ENCODE measurements at places on chromosomes 5 and 9.

- no peak for DNase-seq
Observed at GRCh38 chr9:100865648-100866047, 162.9 kb upstream of the PLPPR1 start.

DNA sequence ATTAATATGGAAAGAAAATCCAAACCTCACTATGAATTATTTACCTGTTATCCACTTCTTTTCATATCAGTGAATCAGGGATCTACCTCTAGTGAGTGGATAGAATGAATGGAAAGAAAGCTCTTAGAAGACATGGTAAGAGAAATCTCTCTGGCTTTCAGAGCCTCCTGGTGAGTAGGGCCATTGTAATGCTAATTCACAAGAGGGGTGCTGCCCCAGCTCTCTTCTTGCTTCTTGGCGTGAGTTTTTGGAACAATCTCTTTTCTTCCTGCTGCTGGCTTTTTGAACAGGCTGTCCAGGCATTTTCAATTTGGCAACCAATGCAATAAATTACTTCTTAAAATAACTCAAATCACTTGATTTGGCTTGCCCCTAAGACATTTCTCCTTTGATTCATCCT is 49.9 kb upstream of the KCNN2 start:
- no peak for DNase-seq

- no peak for DNase-seq
Observed at GRCh38 chr5:116747881-116748280, 173.3 kb upstream of the SEMA6A start.

GRCh38 chr5:172380987-172381643 is 73.2 kb downstream of the SH3PXD2B start:
- no peak for DNase-seq

DNA sequence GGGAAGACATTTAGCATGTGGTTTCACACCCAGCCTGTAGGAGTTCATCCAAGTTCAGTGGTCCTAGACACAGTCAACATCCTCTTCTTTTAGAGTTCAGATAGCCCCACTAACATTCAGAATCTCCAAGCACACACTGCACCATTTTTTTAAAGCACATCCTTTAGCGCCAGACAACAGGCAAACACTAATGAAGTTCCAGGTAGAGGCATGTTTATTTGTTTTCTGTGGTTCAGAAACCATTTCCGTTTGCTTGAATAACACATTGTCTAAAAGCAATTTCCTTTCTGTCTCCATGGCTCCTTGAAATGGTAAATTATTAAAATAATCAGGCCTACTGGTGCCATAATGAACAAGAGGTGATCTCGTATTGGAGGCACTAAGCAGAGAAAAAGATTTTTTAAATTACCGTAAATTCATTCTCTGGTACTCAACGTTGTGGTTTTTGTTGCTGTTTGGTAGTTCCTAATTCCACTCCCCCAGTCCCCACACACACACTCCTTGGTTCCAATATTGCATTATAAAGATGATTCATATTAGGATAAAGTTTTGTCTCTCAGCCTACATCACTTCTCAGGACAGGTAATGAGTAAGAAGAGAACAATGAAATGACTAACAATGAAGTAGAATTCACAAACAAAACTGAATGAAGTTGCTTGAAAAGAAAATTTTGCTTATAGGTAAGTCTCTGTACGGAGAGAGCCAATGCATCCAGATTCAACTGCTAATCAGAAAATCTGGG is 153.1 kb downstream of the PCSK1 start:
- no peak for DNase-seq

DNA sequence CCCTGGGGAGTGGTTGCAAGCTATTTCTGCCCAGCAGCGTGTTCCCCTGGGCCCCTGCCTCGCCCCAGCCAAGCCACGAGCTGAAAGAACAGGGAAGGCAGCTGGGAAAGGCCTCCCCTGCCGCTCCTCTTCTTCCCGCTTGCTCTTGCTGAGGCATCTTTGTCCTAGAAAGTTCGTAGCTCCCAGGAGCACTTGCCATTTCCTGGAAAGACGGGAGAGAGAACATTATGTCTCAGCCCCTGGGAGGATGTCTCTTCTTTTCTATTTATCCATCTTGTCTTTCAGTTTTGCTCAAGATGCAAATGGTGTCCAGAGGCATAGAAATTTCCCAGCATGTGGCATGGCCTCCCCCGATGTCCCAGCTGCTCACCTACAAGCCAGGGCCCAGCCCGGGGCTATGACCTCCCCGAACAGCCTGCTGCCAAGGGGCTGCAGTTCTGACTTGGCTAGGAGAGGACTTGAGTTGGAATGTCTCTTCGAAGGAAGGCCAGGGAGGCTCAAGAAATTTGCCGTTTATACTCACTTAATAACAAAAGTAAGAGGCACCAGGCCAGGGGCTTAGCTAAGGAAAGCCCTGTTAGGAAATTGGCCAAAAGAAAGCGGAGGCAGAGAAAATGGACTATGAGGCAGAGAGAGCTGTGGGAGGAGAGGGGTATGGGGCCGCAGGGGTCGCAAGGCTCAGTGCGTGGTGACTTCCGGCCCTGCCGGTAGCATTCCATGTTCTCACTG is 87.3 kb downstream of the LIFR start:
- no peak for DNase-seq

DNA sequence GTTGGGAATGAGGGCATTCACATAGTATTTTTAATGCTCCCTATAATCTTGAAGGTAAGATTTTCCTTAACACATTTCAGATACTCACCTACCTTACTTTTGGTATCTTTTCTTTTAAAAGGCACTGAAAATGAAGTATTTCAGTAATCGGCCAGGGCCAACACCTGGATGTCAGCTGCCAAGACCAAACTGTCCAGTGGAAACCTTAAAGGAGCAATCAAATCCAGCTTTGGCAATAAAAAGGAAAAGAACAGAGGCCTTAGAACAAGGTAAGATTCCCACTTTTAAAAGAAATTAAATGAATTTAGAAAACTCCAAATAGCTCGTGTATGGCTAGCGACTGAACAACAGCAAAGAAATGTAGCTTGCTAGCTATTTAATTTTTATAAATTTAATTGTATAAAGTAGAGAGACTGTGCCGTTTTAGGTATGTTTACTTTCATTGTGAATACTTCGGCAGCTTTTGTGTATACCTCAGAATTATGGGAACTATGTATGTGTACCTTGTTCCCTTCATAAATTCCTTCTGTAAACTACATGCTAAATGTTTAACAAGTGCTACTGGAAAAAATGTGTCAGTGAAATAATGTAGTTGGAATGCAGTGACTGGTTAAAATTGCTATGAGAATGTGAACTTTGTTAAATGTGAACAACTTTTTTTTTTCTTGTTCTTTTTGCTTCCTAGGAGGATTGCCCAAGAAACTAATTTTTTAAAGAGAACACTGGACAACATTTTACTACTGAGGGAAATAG is 41.9 kb downstream of the CDK7 start:
- DNase-seq, result no peak

DNA sequence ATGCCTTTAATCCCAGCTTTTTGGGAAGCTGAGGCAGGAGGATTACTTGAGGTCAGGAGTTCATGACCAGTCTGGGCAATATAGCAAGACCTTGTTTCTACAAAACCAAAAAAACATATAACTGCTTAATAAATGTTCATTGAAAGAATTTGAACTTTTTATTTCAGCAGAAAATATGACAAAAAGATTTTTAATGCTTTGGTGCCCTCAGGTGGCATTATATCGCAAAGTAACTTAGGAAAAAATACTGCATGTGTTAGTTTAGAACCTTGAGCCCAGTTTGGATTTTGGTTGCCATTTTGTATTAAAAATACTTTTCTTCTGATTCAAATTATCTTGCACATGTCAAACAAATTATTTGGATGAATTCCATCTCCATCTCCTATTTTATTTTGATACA is 103.2 kb downstream of the GPBP1 start:
- no peak for DNase-seq

GRCh38 chr9:105842023-105842644 is 147.8 kb downstream of the TMEM38B start:
- DNase-seq, result peak; percentile 24

GRCh38 chr5:61256474-61256873 is 75.6 kb upstream of the ZSWIM6 start:
- DNase-seq, result no peak

DNA sequence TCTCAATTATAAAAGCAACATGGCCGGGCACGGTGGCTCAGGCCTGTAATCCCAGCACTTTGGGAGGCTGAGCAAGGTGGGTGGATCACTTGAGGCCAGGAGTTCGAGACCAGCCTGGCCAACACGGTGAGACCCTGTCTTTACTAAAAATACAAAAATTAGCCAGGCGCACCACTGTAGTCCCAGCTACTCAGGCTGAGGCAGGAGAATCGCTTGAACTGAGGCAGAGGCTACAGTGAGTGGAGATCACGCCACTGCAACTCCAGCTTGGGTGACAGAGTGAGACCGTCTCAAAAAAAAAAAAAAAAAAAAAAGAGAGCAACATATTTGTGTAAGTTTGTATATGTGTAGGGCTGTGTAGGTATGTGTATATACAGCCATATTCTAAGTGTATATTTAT is 7.5 kb downstream of the RPS6 start:
- no peak for DNase-seq

- DNase-seq, result no peak
Observed at GRCh38 chr5:61416420-61416819, 84.4 kb downstream of the ZSWIM6 start.

GRCh38 chr5:172669386-172670004 is 28.4 kb downstream of the NEURL1B start:
- DNase-seq, result no peak

- DNase-seq, result no peak
Observed at GRCh38 chr5:170437621-170438375, 48.6 kb upstream of the KCNMB1 start.

- DNase-seq, result no peak
Observed at GRCh38 chr9:116372786-116373185, 219.2 kb downstream of the PAPPA start.

DNA sequence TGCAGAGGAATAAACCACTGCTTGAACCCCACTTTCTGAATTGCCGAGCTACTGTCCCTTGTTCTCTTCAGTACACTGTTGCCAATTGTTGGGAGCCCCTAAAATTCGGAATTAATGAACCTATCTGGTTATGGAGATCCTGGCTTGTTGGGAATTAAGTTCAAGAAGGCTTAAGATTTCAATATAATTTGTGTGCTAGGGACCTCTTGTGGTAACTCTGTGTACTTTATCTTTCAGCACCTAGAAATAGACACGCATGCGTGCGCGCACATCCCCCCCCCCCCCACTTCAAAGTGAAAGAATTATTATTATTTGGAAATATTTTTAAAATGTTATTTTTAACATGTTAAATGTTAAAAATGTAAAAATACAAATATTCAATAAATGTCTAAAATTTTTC is 53.3 kb upstream of the FAM169A start:
- peak; percentile 34 for DNase-seq

DNA sequence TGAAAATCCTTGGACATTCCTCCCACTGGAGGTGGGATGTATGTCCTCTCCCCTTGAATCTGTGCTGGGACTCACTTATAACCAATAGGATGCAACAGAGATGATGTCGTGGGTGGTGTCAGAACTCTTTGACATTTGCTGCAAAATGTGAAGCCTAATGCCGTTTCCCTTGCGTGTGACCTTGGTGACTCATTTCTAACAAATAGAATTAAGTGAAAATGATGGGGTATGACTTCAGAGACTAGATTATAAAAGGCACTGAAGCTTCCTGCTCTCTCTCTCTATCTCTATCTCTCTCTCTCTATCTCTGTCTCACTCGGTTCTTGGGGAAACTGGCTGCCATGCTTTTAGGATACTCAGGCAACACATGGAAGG is 126.1 kb upstream of the STC2 start:
- DNase-seq, result peak; percentile 28

DNA sequence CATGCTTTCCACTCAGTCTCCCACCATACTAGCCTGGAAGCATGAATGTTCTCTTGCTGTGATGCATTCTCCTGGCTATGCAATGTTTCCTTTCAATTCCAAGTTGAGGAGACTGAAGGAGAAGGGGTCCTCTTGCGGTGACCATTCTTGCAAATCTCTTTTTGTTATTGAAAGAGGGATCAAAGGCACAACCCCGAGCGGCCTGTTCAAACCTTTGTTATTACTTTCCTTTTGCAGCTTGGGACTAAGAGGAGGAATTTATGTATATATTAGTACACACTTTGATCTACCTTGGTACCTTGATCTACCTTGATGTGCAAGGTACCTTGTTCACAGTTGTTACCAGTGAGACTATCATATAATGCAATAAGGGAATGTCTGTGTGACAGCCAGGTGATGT is 147.3 kb downstream of the KCTD16 start:
- no peak for DNase-seq

GRCh38 chr9:96619491-96620180 is at the start of gene CDC14B:
CDC14B (minus strand) TSS chr9:96619843; CDS start chr9:96619378, 465 bp downstream.
- DNase-seq, result peak; percentile 27

DNA sequence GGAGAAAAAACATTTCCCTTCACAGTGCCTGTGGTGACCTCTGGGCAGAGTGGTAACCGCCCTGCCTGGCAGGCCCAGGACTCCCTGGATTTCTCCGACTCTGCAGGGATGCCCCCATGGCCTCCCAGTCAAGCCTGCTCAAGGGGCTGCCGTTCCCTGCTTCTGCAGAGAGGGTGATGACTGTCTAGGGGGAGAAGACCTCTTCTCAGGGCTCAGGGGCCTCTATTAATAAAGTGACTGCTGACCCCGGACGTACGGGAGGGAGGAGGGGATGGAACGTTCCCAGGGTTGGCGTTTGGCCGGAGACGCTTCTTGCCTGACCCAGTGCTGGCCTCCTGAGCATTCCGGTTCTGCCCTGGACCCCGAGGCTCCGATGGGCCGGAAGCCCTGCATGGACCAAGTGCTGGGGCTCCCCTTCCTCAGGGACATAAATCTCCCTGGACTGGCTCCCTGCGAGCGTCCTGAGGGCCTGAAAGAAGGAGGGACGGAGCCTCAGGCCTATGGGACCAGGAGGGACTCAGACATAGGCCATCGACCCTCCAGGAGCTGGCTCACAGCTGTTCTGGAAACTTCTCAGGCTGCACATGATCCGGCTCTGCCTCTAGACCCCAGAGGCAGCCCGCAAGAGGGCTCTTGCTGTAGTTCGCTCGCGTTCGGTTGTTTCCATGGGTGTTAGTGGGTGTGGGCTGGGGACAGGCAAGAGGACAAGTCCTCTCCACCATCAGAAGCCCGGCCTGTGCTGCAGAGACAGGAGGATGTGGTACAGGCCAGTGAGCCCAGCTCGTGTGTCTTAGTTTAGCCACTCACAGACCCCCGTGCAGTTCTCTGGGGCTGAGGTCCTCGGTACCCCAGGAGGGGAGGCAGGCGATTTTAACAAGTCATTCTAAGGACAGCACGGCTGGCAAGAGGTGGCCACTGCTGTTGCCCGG is 8.1 kb upstream of the RNU6ATAC start:
- DNase-seq, result no peak

DNA sequence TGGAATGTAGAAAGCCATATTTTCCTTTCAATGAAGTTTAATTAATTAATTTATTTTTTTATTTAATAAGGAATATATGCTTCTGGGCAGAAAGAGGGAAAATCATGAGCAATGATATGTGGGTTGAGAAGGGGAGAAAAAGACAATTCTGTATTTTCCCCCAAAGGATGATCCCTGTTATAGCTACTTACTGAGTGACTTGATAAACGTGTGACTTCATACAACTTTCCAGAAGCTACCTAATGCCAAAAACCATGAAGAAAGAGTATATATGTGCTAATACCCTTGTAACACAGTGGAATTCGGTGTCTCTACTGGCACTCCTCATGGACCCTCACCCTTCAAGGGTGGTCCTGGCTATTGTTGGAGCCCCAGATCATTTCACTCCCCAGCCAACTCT is 335.0 kb upstream of the KLF4 start:
- no peak for DNase-seq

GRCh38 chr5:67542479-67542878 is 345.9 kb upstream of the CD180 start:
- DNase-seq, result peak; percentile 83
